ENCODE measurements at places on chromosomes 3 and 15.

- no peaks in the 10 kb centered on the region for H3K27me3 ChIP-seq
- DNase-seq: no peak
- no peaks in the 10 kb centered on the region for H3K36me3 ChIP-seq
Observed at GRCh38 chr3:62699728-62700127, 175.5 kb downstream of the CADPS start.

- H3K27me3 ChIP-seq: no peaks in the 10 kb centered on the region
- no peaks in the 10 kb centered on the region for H3K36me3 ChIP-seq
- no peak overlapping the region for H3K4me3 ChIP-seq
- no peak overlapping the region for H3K27ac ChIP-seq
- no peaks in the 10 kb centered on the region for H3K4me1 ChIP-seq
- no peak for DNase-seq
Observed at GRCh38 chr3:40240921-40241320, 68.6 kb upstream of the EIF1B start.

DNA sequence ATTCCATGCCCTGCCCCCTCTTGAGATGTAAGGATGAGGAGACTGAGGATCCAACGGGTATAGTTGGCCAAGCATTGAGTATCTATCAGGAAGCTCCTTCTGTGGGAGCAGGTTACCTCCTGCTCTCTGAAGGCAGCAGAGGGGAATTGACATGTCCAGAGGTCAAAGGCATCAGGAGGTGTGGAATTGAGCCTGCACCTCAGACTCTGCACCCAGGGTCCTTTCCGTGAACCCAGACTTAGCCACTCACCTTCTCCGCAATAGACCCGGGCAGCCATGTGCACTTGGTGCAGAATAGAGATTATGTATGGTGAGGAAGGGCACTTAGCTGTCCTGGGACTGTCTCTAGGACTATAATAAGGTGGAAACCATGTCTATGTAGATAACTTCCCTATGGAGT, 399.0 kb upstream of the TPM1 start:
- H3K27me3 ChIP-seq: no peaks in the 10 kb centered on the region
- no peaks in the 10 kb centered on the region for H3K4me1 ChIP-seq
- H3K4me3 ChIP-seq: no peak overlapping the region

GRCh38 chr3:177640319-177640965, 443.2 kb upstream of the TBL1XR1 start:
- H3K27me3 ChIP-seq: no peaks in the 10 kb centered on the region
- no peaks in the 10 kb centered on the region for H3K4me1 ChIP-seq
- no peak for DNase-seq

GRCh38 chr15:40342416-40343320, 1.9 kb upstream of the CCDC9B start:
- H3K4me1 ChIP-seq: peaks cover 20% of the 10 kb centered on the region
- no peak overlapping the region for H3K27ac ChIP-seq
- H3K36me3 ChIP-seq: no peaks in the 10 kb centered on the region
- H3K27me3 ChIP-seq: no peaks in the 10 kb centered on the region
- no peak overlapping the region for H3K4me3 ChIP-seq
- DNase-seq: no peak

Measured in prostate gland (tissue), 2 donors.